ENCODE measurements at places on chromosomes 12 and 14.

DNA sequence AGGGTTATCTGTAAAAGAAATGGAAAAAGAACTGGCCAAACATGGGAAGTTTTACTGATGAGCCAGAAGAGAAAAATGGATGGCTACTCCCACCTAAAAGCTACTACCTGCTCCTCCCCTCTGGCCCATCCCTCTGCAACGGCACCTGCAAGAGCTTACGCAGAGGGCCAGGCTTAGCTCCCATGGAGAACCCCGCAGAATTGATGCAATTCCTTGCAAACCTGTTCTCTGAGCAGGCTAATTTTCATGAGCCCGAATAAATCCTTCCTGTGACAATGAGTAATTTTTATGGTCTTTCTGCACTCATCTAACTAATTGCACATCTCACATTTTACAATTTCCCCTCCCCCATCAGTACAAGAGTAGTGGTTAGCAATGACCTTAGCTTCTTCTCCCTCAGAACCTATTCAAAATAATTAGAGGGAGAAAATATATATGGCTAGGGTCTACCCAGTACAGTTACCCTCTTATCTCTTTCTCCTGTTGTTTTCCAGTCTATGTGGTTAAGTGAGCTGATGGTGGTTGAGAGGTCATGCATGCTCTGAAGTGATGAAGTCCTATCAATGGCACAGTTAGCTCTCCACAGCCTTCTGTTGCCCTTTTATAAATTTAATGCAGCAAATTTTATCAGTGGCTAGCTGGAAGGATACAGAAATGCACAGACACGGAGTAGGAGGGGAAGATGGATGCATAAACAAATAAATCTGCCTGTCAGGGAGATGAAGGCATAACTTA lies 67.7 kb upstream of the NTF3 start:
- DNase-seq, result no peak

DNA sequence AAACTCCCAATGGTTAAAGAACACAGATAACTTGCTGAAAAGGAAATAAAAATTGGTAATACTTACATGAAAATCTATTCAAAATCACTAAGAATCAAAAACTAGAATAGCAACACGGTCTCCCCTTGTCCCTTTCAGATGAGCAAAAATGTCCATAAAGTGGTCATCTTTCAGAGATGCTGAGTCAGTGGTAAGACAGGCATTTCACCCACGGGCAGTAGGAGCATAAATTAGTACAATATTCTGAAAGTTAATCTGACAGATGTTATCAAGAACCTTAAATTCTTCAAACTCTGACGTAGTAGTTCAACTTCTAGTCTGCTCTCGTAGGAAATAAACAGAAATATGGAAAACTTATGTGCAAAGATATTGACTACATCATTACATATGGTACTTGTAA lies 33.1 kb upstream of the GNPNAT1 start:
- DNase-seq, result no peak

DNA sequence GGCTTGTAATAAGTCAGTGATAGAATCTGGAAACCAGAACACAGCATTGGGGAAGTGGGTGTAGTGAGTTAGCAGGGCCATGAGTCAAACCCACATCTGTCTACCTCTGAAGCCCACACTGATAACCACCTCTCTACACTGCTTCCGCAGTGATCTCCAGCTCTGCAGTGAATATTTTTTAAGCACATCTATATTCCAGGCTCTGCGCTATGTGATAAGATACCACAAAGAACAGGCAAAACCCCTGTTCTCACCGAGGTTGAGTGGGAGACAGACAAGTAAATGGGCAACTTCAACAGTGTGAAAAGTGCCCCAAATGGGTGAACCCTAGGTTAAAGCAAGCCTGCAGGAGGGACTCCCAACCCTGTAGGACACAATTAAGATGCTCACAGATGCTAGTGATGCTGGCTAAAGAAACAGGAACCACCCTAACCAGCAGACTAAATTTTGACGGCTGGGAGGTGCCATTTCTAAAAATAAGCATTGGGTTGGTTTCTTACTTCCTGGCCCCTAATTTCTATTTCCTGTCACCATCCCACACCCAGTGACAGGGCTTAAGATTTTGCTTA lies 375.0 kb downstream of the DPF3 start:
- DNase-seq, result no peak

- DNase-seq, result no peak
Observed at GRCh38 chr12:114409852-114410600, 4.1 kb upstream of the TBX5 start.

GRCh38 chr12:63149909-63150712 lies 890 bp downstream of the AVPR1A start:
- peak; percentile 64 for DNase-seq

- DNase-seq, result no peak
Observed at GRCh38 chr12:10959804-10960203, 20.7 kb upstream of the TAS2R14 start.

- DNase-seq, result no peak
Observed at GRCh38 chr12:132239796-132240668, 89.4 kb downstream of the GALNT9 start.

DNA sequence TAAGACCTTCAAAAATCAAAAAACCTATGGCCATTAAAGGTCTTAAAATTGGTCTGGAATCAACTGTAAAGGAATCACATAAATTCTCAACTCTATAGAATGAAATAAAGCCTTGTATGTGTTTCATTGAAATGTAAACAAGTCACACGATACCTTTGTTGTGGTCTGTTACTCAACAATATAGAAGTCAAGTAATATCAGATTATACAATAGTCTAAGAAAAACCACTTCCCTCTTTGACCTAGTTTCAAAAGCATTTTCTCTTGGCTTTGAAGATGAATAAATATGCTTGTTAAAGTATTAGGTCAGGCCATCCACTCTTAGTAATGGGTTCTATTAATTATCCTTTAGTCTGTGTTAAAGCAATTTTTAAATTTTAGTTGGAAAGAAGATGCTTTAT lies 79.8 kb upstream of the DIO2 start:
- DNase-seq, result no peak

GRCh38 chr12:32561931-32562341 lies 117.2 kb upstream of the DNM1L start:
- DNase-seq, result no peak

- DNase-seq, result no peak
Observed at GRCh38 chr14:65565948-65566347, 153.4 kb downstream of the FUT8 start.

DNA sequence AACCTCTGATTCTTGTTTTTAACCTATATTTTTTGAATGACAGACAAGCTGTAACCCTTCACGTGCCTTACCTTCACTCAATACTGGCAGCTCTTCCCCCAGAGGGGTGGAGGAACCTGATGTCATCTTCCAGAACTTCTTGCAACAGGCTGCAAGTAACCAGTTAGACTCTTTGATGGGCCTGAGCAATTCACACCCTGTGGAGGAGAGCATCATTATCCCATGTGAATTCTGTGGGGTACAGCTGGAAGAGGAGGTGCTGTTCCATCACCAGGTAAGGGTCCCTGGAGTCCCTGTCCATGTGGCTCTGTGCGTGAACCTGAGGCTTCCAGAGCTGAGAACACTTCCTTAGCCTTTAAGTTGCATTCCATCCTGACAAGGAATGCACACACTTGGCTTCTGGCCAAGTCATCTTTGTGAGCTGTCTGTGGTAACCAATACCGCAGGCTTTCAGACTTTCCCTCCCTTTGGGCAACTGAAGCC lies 22.7 kb downstream of the TRAFD1 start:
- no peak for DNase-seq

DNA sequence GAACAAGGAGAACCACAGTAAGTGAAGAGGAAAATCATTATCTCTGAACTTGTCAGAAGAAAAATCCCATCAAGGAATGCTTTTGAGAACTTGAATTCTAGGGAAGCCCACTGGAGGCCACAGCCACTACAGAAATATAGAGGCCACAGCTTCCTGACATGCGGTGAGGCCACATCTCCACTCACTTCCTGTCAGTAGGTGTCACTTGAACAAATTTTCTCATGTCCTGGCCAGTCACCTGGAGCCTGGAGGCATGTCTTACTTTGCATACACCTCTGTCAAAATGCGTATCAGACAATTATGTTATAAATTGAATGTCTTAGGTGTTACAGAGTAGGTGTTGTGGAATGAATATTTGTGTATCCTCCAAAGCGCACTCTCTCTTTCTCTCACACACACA lies 370.3 kb downstream of the DAD1 start:
- DNase-seq, result no peak

DNA sequence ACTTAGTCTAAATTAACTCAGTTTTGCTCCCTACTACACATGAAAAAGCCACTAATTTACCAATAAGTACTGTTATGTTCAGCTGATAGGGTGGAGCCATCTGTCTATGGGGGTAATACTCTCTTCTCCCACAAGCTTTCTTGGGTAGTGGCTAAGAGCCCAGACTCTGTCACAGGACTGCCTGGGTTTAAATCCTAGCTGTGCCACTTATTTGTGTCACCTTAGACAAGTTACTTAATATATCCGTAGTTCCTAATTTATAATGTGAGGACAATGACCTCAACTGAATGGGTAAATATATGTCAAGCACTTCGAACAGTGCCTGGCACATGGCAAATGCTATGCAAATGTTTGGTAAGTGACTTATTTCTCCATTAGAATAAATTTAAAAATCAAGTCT lies 185.6 kb downstream of the DACT1 start:
- DNase-seq, result no peak

DNA sequence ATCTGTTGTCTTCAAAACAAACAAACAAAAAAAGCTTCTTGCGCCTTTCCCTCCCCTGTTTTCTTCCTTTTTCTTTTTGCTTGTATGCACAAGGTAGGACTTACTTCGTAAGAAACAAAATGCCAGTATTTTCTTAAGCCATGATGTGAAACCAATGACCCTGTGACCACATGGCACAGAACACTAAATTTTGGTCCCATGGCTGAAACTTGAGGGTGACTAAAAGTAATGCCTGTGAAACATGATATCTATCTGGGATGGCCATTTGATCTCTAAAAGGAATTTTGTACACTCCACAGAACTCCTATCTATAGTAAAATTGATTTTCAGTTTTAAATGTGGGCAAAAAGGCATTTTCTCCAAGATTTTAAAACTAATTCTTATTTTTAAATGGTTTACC lies 63.6 kb downstream of the PAPOLA start:
- DNase-seq, result no peak

DNA sequence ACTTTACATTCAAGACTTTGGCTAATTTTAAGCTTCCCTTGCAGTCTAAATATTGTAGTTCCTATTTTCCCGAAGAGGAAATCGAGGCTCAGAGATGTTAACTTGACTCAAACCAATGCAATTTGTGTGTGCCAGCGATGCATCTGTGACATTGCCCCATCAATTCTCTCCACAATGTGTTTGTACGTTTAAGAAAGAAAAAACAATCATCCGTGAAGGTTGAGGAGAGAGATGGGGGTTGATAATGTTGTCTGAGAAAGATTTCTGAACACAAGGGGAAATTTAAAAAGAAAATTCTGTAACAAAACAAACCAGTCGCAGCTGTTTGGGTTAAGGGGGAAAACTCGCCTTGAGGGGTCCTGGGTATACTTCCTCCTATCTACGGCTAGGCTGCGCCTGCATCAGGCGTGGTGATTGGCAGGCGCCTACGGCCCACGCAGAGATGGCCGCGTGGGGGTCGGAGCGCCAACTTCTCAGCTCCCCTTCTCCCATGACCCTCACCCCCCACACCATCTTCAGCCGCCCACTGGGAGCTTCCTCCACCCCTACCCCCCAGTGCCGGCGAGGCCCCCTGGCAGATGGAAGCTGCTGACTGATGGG lies 12.3 kb downstream of the SIX1 start:
- no peak for DNase-seq

DNA sequence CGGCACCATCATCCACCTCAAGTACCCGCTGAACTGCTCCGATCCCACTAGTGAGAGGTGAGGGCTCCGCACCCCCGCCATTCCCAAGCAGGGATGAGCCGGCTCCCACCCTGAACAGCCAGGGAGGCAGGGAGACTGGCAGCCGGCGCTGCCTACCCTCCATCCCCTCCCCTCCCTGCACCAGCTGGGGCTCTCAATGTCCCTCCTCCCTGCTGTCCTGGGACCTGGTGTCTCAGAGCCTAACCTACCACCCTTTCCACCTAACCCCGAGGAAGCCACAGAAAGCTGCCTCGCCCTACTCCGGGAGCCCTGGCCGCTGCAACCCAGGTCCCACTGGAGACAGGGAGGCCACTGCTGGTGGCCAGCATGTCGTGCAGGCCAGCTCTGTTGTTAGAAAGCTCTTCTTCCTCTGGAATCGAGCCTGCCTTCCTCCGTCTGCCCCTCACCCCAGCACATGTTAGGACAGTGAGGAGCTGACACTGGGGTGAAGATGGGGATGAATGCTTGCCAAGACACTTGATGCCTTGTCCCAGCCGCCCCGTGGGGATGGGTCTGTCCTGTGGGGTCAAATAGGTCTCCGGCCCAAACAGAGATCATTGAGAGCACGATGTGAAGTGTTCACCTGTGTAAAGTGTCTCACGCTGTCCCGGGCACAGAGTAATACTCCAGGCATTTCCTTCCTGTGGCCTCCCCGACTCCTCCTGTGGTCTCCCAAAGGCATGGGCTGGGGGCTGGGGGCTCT lies 1.1 kb downstream of the PTPN6 start:
- DNase-seq, result no peak

- DNase-seq, result no peak
Observed at GRCh38 chr14:67970923-67971322, 151.3 kb downstream of the RAD51B start.

DNA sequence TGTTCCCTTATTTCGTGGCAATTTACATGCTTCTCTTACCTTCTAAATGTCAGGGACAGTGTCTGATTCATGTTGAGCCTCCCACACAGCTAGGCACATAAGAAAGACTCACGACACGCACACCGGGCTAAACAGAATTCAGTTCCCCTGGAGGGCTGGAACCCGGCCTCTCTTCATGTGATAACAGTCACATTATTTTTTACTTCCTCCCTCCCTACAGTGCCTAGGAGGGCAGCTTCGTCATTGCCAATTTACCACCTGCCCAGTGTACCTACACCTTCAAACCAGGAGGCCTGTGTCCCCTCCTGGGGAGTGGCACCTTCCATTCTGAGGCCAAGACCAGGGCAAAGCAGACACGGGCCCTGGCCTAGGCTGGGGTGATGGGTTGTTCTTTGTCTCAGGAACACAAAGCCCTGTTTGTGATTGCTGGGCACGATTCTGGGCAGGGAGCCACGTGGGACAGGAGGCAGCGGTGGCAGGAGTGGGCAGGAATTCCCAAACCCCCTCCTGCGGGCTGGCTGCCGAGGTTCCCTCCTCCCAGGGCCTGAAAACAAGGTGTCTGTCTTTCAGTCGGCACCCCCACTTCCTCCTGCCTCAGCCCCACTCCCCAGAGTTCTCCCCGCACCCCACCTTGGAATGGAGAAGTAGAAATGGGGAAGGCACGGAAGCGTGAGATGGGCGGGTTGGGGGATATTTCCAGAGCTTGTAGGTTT lies 6.8 kb upstream of the RASAL1 start:
- no peak for DNase-seq

GRCh38 chr14:71824816-71825215 lies 107.4 kb upstream of the RGS6 start:
- no peak for DNase-seq

DNA sequence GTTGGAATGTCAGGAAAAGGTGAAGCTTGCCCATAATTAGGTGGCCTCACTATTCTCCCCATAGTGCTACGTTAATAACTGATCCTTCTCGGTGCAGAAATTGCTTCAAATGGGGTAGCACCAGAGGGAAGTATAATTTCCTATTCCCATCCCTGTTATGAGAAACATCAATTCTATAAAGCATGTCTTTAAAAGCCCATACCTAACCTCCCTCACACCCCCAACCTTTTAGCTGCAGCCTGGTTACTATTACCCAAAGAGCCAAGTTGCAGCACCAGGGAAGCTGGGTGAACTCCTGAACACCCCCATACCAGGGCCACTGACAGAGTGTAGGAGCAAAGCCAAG lies 15.2 kb downstream of the RBM23 start:
- DNase-seq, result no peak

GRCh38 chr12:93243689-93244513 lies 133.8 kb upstream of the NUDT4 start:
- DNase-seq, result peak; percentile 68

- DNase-seq, result no peak
Observed at GRCh38 chr12:71581206-71581605, 82.4 kb downstream of the ZFC3H1 start.
